ENCODE measurements at places on chromosomes 4 and X.
A peak's percentile ranks its signal among the peaks of the same experiment; 100 is the strongest.

DNA sequence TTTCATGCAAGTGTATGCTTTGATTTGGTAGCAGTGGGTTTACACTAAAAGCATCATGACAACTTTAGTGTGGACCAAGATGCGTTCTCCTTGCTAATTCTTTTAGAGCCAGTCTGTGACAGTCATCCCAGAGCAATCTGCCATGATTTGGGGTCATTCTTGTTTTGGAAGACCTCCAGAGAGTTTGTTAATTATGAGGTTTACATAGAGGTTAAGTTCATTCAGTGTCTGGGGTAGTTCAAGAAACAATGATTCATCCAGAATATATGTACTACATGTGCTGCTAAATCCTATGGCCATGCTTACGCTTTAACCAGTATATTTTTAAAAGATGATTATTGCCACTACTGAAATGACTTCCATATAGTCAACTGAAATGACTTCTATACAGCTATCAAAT, 328.5 kb upstream of the AGA start:
- no peak for DNase-seq

DNA sequence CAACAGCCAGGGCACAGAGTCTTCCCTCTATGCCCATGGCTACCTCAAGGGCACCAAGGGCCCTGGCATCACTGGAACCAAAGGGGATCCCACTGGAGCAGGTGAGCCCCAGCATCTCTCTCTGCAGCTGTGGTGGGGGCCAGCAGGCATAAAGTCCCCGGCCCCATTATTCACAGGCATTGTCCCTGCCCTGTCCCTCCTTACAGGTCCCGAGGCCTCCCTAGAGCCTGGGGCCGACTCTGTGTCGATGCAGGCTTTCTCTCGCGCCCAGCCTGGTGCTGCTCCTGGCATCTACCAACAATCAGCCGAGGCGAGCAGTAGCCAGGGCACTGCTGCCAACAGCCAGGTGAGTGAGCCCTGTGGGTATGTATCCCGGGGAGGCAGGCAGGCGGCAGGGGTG, 12.3 kb upstream of the UBA1 start:
- no peak for DNase-seq

- no peak for DNase-seq
These were observed 90.6 kb downstream of the SORBS2 start for GRCh38 chr4:185721190-185722028.

DNA sequence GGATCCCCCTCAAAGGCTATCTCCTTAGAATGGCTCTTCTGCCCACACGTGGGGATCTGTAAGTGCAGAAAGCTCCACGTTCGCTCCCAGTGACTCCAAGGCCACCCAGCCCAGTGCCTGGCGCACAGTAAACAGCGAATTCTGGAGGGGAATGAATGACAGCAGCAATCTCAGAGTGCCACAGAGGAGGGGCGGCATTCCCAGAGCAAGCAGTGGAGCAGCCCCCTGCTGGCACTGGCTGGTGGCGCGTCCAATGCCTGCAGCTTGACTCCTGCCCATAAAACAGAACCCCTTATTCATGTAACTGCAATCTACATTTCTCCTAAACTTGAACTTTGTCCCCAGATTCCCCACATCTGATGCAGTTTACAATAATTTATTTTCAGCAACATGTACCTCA, 6.9 kb upstream of the HELT start:
- DNase-seq, result no peak

GRCh38 chr4:75848891-75849290, 53.4 kb downstream of the PPEF2 start:
- DNase-seq, result no peak

DNA sequence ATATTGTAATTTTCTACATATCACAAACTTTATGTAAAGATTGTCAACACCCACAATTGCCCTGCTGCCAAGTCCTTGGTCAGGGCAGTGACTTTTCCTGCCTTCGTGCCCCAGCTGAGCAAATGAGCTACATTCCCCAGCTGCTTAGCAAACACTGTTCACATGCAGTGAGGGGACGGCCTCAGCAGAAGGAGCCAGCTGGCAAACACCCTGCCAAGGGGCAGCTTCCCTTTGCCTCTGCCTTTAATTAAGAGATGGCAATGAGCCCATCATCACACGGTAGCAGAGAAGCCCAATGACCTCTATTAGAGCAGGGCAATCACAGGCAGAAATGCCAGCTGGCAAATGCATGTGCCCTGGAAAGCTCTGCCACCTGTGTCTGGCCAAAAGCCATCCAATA, 253.4 kb downstream of the EPHA5 start:
- no peak for DNase-seq

DNA sequence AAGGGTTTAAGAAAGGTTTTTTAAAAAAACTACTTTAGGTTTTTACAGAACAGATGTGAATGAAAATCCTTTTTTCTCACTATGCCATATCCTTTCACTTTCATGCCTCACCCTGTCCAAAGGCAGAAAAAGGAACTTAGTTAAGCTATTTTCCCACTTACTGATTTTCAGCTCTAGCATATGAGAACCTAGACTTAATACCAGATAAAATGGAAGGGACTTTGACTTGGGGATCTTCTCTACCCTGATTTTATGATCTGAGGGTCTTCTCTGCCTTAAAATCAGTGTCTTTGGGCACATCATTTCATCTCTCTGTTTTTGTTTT, 42.4 kb downstream of the FNIP2 start:
- DNase-seq, result no peak

DNA sequence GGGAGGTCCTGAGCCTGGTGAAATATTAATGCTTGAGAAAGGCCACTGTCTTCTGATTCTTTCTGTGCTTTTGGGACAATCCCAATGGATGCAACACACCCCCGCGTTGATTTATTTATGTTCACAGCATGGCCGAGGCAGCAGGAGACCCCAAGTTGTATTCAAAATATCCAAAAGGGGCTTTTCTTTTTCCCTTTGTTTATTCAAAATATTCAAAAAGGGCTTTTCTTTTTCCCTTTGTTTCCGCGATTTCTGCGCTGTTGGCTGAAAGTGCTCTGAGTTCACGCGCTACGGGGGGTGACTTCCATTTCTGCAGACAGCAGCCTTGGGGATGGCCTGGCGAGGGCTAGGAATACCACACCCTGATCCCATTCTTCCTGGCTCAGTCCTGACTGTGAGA, 59.5 kb upstream of the PPP2R3B start:
- DNase-seq, result no peak

DNA sequence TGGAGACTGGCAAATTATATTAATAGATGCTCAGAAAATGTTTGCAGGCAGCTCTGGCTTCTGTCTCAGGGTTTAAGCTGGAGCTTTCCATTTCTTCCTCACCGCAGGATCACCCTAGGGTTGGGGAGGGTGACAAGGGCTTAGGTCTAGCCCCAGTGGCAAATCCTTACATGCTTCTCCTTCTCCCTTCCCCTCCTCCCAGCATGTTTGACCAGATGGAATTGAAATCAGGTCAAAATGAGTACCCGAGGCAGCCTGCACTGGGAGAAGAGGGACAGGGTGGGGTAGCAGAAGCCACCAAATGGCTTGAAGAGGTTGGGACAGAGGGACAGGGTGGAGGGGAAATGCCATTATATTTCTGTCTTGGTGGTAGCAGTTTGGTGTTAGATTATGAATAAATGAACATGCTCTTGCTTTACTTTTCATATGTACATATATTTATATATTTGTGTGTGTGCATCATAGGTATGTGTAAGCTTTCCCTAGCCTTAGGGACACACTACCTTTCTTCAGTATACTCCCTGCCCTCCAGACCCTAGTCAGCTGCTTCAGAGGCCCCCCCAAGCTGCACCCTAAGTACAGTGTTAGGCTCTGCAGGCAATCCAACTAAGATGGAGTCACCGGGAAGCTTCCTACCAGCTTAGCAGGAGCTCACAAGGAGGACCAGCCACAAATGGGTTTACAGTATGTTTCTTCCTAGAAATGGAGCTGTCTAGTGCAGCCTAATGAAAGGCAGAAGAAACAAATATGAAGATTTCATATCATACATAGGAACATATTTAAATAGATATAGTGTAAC, 1.8 kb downstream of the TMEM35A start:
- no peak for DNase-seq

DNA sequence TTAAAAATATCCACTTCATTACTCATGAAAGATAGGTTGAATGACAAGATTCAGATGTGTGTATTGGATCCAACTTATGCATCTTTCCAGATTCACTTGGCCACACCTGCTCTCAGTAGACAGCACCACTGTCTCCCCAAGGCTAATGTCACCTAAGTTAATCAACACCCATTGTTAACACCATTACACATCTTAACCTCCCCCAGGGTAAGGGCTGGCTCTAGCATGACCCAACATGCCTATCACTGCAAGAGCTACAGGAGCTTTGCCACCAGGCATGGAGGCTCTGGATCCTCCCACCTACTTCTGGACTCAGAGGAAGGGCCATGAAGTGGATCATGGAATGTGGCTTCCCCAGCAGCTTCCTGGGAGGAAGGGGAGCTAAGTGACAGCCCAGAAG, 32.8 kb upstream of the LSM6 start:
- DNase-seq, result no peak

- DNase-seq, result peak; percentile 16
These were observed 106.8 kb upstream of the NKX1-1 start for GRCh38 chr4:1512738-1513660.

- no peak for DNase-seq
These were observed 904.9 kb downstream of the CENPC start for GRCh38 chr4:66640233-66640990.

- no peak for DNase-seq
These were observed 8.3 kb downstream of the SLITRK2 start for GRCh38 chrX:145825896-145826295.

GRCh38 chr4:109989618-109990017, 76.9 kb downstream of the EGF start:
- DNase-seq, result no peak

GRCh38 chrX:43882294-43882681, at the start of gene MAOB:
TSS of gene MAOB (minus strand) at chrX:43882450. CDS start at chrX:43882299, 151 bp downstream.
- no peak for DNase-seq

GRCh38 chr4:155402941-155403340, 26.2 kb upstream of the MAP9 start:
- no peak for DNase-seq

GRCh38 chr4:136281889-136282288, 1250.4 kb downstream of the PCDH18 start:
- no peak for DNase-seq

DNA sequence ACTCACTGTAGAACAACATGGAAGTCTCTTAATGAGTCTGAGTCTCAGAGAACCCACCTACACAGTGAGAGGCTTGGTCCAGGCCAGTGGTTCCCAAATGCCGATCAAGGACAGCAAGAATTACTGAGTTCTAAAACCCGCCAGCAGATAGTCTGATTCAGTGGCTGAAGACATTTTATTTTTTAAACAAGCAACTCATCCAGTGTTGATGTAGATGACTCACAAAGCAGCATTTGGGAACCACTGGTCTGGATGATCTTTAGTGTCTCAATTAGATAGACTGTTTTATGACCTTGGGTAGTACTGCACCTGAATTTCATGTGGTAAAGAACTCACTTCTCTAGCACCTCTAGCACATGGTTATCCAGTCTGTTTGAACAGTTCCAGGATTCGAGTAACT, 193.6 kb downstream of the FBXW7 start:
- DNase-seq, result no peak

DNA sequence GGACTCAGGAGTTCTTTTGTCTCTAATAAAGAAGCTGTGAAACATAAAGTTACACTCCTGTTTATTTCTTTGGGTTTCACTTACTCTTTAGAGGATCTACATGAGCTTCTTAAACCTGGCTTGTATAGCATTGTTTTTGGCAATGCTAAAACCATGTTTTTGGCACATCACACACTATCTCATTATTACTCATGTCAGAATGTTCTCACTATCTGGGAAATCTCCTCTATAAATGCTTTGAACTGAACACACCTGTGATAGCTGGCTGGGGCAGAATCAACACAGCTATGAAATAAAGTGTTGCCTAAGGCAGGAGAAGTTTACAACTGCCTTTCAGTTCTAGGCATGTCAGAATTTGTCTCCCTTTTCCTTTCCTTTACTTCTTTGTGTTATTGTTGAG, 52.6 kb downstream of the SULT1B1 start:
- no peak for DNase-seq

GRCh38 chr4:2388429-2389182, 29.8 kb downstream of the ZFYVE28 start:
- DNase-seq, result no peak

DNA sequence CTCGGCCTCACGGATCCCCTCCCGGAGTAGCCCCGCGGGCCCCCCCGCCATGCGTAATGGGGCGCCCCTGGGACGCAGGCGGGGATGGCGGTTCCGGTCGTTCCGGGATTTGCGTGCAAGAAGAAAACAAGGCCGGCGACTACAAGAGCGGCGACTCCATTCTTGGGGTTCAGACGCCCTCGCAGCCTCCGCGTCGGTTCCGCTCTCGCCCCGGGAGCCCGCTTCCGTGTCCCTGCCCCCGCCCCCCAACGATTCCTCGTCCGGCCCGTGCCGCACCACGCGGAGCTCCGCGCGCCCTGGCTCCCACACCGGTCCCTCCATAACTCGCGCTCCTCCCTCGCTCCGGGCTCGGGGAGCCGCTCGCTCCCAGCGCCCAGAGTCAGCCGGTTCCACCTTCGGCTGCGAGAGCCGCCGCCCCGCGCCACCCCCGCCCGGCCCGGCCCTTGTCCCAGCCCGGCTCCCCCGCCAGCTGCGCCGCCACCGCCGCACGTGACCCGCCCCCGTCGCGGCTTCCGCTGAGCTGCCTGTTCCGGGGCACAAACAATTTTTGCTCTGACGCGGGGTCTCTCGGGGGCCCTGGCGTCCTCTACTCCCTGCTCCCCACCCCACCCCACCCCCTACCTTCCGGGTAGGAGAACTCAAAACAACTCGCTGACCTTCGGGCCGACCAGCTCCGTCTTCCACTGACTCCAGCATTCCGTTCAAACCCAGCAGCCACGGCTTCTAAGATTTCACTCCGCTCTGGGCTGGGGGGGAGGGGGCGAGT, 78.8 kb upstream of the BCOR start:
- no peak for DNase-seq

DNA sequence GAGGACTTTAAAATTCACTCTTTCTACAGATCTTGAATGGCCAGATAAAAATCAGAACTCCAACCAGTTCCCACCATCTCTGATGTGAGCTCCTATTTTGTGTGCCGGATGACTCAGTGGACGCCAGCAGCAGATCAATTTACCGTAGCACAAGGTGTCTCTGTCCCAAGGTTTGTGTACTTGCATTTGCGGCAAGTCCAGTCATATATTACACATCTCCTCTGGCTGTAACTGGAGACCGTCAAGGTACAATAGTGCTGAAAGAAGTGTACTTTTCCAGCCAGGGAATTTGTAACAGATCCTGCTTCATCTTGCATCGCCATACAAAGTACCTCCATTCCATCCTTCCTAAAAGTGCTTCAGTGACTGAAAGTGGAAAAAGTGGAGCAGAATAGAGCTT, 108.2 kb upstream of the SORBS2 start:
- no peak for DNase-seq

Measured in stimulated activated CD8-positive, alpha-beta memory T cell treated with anti-CD3 and anti-CD28 coated beads, Interleukin-12 subunit alpha, Interleukin-12 subunit beta, amount 100 ng/mL, for 1 hour (primary cell).